ENCODE measurements at places on chromosomes 7 and 10.

DNA sequence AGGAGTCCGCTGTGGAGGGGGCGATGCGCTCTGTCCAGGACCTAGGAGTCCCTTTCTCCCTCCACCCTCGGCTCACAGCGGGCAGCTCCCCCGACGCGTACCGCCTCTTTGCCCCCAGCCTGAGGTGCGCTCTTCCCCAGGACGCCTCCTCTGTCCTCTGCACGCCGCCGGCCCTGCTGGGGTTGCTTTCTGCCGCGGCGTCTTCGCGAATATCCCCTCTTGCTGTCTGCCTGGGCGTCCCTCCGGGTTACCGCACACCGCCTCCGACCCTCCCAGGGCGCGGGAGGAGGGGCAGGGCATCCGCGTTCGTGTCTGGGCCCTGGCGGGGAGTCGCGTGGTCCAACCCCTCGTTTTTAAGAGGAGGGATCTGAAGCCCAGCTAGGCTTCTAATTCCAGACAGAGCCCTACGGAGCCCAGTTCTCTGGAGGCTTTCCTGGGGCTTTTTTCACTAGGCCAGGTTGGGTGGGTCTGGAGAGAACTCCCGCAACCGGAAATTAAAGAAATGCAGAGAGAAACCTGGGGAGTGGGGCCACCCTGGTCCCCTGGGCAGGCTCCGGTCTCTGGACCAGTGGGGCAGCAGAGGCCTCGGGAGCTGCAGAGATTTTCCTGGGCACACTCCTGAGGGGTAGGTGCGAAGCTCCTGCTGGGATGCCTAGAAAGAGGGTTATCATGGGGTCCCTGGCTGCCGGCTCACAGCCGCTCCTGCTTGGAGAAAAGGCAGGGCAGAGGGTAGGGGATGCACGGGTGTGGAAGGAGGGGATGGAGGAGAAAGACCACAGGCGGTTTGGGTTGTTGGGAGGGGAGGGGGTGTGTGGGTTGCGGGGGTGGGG is 166.9 kb downstream of the UBE2H start:
- DNase-seq: peak; percentile 31
- peaks cover 2% of the 10 kb centered on the region for H3K4me1 ChIP-seq
- H3K36me3 ChIP-seq: no peaks in the 10 kb centered on the region
- H3K27me3 ChIP-seq: peaks cover 96% of the 10 kb centered on the region

GRCh38 chr7:45697576-45698136 is 123.5 kb downstream of the ADCY1 start:
- H3K36me3 ChIP-seq: no peaks in the 10 kb centered on the region
- no peaks in the 10 kb centered on the region for H3K27me3 ChIP-seq
- H3K4me3 ChIP-seq: no peak overlapping the region

GRCh38 chr7:4798706-4799235 is 23.3 kb downstream of the AP5Z1 start:
- peaks cover 2% of the 10 kb centered on the region for H3K4me1 ChIP-seq
- no peaks in the 10 kb centered on the region for H3K27me3 ChIP-seq
- H3K36me3 ChIP-seq: no peaks in the 10 kb centered on the region
- no peak for DNase-seq
- H3K4me3 ChIP-seq: no peak overlapping the region
- no peak overlapping the region for H3K27ac ChIP-seq

GRCh38 chr10:119250641-119251314 is 43.4 kb downstream of the GRK5 start:
- no peaks in the 10 kb centered on the region for H3K36me3 ChIP-seq
- H3K4me3 ChIP-seq: no peak overlapping the region
- DNase-seq: no peak

GRCh38 chr10:97509120-97509680 is 10.5 kb downstream of the UBTD1 start:
- no peaks in the 10 kb centered on the region for H3K27me3 ChIP-seq
- H3K36me3 ChIP-seq: no peaks in the 10 kb centered on the region
- H3K27ac ChIP-seq: no peak overlapping the region
- DNase-seq: no peak
- peaks cover 3% of the 10 kb centered on the region for H3K4me1 ChIP-seq

DNA sequence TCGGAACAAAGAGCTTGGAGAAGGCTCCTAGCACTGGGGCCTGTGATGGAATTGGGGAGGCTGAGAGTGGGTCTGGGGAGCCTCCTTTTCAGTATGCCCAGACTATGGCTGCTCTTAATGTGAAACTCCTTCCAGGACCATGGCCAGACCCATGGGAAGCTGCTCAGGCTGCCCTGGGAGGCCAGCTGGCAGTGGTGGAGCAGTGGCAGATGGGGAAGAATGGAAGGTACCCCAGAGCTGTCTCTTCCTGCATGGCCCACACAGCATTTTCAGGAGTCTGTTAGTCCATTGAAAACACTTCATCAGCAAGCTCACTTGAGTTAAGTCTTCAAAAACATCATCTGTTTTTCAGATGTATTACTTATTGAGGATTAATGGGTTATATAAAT is 18.5 kb downstream of the NACAD start:
- H3K27me3 ChIP-seq: no peaks in the 10 kb centered on the region
- no peaks in the 10 kb centered on the region for H3K4me1 ChIP-seq
- H3K36me3 ChIP-seq: peaks cover 91% of the 10 kb centered on the region
- H3K27ac ChIP-seq: no peak overlapping the region
- H3K4me3 ChIP-seq: no peak overlapping the region
- no peak for DNase-seq

DNA sequence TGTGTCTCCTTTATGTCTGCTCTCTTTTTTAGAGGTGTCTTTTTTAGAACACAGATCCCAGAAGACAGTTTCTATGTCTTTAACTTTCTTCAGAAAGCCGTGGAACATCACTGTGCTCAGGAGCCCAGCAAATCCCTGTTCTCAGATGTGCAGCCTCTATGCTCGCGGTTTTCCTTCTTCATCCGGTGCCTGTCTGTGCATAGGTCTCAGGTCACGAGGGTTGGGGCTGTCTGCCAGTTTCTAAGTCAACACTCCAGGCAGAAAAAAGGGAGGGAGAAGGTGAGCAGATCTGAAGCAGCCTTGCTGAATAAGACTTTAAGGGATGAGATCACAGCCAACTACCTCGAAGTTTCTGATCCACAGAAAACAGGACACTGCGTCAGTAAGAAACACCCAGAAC is 68.5 kb downstream of the CRTAC1 start:
- no peak overlapping the region for H3K4me3 ChIP-seq
- H3K36me3 ChIP-seq: no peaks in the 10 kb centered on the region
- H3K27me3 ChIP-seq: peaks cover 12% of the 10 kb centered on the region
- DNase-seq: no peak
- no peaks in the 10 kb centered on the region for H3K4me1 ChIP-seq
- H3K27ac ChIP-seq: no peak overlapping the region

- peaks cover 5% of the 10 kb centered on the region for H3K36me3 ChIP-seq
- H3K27me3 ChIP-seq: no peaks in the 10 kb centered on the region
- DNase-seq: peak; percentile 86
- peak within 1 kb of the TSS; percentile 74 for H3K4me3 ChIP-seq
- peak within 1 kb of the TSS; percentile 90 for H3K27ac ChIP-seq
Observed at GRCh38 chr10:96586419-96587263, at the start of gene TM9SF3. Gene TM9SF3, minus strand, starts transcription at chr10:96587012. Its CDS starts 177 bp downstream, at chr10:96586835.

- no peaks in the 10 kb centered on the region for H3K4me1 ChIP-seq
- H3K36me3 ChIP-seq: no peaks in the 10 kb centered on the region
- no peak overlapping the region for H3K4me3 ChIP-seq
Observed at GRCh38 chr7:80443325-80443724, 68.5 kb downstream of the GNAT3 start.

GRCh38 chr10:122112625-122113160 is 123.7 kb downstream of the TACC2 start:
- H3K4me1 ChIP-seq: peaks cover 14% of the 10 kb centered on the region
- H3K27ac ChIP-seq: no peak overlapping the region
- peak overlapping the region; percentile 72 for H3K4me3 ChIP-seq
- DNase-seq: peak; percentile 70
- H3K27me3 ChIP-seq: peaks cover 8% of the 10 kb centered on the region
- H3K36me3 ChIP-seq: no peaks in the 10 kb centered on the region

- no peaks in the 10 kb centered on the region for H3K27me3 ChIP-seq
- DNase-seq: no peak
- H3K4me1 ChIP-seq: no peaks in the 10 kb centered on the region
- H3K36me3 ChIP-seq: no peaks in the 10 kb centered on the region
Observed at GRCh38 chr10:92760609-92761008, 70.9 kb downstream of the HHEX start.

DNA sequence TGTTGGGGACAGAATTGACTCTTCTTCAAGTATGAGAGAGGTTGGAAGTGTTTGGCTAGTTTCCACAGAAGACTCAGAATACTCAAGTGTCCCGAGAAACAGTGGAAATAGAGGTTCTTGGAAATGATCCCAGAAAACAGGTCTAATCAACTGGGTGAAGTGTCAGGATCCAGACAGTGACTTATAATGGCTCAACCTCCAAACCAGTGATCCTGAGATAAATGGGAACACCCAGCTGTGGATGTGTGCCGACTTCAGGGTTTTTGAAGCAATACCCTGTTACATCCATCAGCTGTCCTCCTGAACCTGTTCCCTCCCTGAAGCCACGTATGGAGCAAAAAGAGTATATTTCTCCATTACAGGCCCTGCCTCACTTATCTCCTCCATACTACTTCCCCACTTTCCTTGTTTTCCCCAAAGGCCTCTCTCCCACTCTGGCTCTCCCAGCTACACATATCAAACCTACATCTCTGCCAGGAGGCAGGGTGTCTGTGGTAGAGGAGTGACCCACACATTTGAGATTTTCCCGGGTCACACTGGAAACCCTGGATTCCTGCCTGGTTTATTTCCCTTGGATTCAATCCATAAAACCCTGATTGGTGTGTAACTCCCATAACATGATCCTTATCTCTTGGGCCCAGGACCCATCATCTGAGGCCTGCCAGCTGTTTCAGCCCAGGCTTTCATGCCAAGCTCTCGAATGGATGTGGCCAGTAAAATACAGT is 17.6 kb upstream of the ELOVL3 start:
- H3K27me3 ChIP-seq: no peaks in the 10 kb centered on the region
- no peak overlapping the region for H3K4me3 ChIP-seq
- H3K4me1 ChIP-seq: no peaks in the 10 kb centered on the region
- H3K27ac ChIP-seq: no peak overlapping the region
- DNase-seq: no peak
- H3K36me3 ChIP-seq: no peaks in the 10 kb centered on the region

DNA sequence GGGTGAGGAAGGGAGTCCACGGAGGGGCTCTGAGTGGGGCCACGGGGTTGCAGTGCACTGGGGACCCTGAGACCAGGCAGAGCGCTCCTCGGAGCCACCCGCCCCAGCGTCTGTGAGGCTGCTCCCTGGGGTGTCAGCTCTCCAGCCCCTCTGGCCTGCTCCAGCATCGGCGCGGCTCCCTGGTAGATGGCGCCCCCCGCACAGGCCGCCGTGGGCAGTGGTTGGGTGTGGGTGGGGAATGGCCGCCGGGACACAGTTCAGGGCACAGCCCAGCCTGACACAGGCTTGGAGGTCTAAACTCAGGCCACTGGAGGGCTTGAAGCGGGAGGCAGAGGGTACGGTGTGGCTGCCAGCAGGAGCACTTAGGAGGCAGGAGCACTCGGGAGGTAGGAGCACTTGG is 222.6 kb upstream of the PPP2R2D start:
- H3K4me3 ChIP-seq: no peak overlapping the region
- H3K4me1 ChIP-seq: peaks cover 22% of the 10 kb centered on the region
- no peak overlapping the region for H3K27ac ChIP-seq
- no peaks in the 10 kb centered on the region for H3K36me3 ChIP-seq

DNA sequence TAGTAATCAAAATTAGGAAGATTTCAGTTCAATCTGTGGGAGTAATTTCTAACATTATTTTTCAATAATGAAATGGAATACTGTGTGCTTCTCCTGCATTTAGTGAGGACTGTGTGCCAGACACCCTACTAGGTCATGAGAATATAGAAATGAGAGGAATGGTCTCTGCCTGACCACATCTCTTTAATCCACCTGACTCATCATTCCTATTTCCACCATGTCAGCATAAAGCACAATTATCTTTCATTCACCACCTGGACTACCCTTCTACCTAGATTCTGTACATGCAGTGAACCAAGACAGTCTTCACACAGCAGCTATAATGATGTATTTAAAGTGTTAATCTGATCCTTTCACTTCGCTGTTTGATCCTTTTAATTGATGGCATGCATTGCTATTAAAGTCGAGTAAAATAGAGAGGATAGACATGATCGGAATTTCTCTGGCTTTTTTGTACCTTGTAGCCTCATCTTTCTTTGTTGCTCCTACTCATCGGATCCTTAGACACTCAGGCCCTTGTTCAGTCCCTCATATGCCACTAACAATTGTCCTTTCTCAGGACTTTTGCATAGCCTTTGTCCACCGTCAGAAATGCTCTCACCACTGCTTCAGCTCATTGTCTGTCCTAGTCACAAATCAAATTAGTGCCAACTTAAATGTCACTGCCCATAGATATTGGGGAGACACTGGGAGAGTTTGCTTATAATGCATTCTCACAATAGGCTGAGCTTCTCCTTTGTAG is 1037.1 kb downstream of the REEP3 start:
- H3K36me3 ChIP-seq: no peaks in the 10 kb centered on the region
- DNase-seq: peak; percentile 5
- no peak overlapping the region for H3K27ac ChIP-seq
- H3K27me3 ChIP-seq: no peaks in the 10 kb centered on the region
- no peak overlapping the region for H3K4me3 ChIP-seq

- H3K27ac ChIP-seq: no peak overlapping the region
- H3K4me1 ChIP-seq: no peaks in the 10 kb centered on the region
Observed at GRCh38 chr7:149294634-149295480, 32.9 kb downstream of the ZNF783 start.

DNA sequence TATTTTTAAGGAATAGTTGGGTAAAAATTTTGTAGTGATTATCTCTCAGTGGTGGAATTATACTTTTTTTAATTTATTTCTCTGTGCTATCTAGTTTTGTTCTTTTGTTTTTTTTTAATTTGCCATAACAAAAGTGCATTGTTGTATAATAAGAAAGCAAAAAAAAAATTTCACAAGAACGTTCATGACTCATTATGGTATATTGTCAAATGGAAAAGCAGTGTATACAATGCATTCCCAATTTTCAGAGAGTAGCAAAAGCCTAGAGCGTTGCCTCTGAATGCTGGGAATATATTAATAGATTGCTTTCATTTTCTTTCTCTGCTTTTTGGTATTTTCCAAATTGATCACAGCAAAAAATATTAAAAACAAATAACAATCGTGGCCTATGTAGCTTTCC is 46.3 kb upstream of the GPAM start:
- H3K4me1 ChIP-seq: no peaks in the 10 kb centered on the region
- no peak overlapping the region for H3K27ac ChIP-seq
- DNase-seq: no peak
- no peak overlapping the region for H3K4me3 ChIP-seq
- no peaks in the 10 kb centered on the region for H3K36me3 ChIP-seq
- H3K27me3 ChIP-seq: no peaks in the 10 kb centered on the region

DNA sequence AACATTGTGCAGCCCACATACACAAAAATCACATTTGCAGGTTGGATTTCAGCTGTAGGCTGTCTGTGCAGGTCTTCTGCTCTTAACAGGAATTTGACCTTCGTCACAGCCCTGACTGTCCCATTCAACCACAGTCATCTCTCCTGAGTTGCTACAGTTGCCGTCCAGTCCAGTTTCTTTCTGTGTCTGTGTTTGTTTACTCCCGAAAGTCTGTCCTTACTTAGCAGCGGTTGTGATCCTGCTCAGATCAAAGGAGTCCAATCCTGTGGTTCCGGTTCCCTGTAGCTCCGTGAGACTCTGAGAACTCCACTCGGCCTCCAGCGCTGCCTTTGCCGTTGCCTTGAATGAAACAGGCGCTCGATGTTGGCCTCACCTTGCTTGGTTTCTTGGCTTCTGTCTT is 111.6 kb upstream of the GATA3 start:
- no peaks in the 10 kb centered on the region for H3K4me1 ChIP-seq
- H3K27ac ChIP-seq: no peak overlapping the region
- no peaks in the 10 kb centered on the region for H3K27me3 ChIP-seq
- DNase-seq: no peak
- no peaks in the 10 kb centered on the region for H3K36me3 ChIP-seq

- H3K4me3 ChIP-seq: peak overlapping the region; percentile 32
- peak; percentile 9 for DNase-seq
- no peaks in the 10 kb centered on the region for H3K27me3 ChIP-seq
- H3K36me3 ChIP-seq: no peaks in the 10 kb centered on the region
- no peak overlapping the region for H3K27ac ChIP-seq
- no peaks in the 10 kb centered on the region for H3K4me1 ChIP-seq
Observed at GRCh38 chr10:107164992-107165391, 486 bp upstream of the SORCS1 start.

Measured in neuronal stem cell (in vitro differentiated cells).